Globus pallidus (tissue), 1 donor: ENCODE measurements at places on chromosomes 2 and 18.
A peak's percentile ranks its signal among the peaks of the same experiment; 100 is the strongest.

DNA sequence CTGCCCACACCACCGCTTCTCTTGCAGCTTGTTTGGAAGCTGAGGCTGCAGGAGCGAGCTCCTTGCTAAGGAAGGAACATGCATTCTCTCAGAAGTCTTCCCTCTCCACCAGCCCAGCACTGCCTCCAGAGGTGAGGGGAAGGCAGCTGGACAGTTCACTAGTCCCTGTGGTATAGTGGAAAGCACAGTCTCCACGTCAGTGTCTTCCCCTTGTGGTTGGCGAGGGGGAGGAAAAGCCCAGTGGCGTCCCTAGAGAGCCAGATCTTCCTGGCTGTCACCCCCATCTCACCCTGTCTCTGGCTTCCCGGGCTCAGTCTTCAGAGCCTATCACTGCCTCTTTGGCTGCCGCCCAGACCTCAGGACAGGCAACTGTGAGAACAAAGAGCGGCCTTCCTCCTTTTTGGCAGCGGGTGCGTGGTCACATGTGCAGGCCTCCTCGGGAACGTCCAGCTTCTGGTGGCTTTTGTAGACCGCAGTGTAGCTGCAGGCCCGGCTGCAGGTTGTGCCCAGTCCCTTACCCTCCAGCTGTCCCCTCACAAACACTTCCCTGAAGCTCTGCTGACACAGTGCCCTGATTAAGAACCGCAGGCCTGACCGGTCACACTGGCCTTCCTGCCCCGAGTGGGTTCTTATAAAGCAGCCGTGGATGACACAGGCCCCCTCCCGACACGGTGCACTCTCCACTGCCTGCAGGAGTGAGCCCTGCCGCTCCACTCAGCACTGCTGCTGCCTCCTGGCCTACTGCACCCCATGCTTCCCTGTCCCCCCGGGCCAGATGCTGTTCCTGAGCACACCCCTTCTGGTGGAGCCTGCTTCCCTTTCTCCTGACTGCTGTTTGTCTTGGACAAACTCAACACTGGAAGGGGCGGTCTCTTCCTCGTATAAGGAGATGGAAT lies 90.9 kb downstream of the RNF144A start:
- peak; percentile 92 for DNase-seq

GRCh38 chr2:234931371-234931770 lies 20.4 kb upstream of the SH3BP4 start:
- no peak for DNase-seq

GRCh38 chr2:177271981-177272666 lies 7.6 kb upstream of the NFE2L2 start:
- no peak for DNase-seq

DNA sequence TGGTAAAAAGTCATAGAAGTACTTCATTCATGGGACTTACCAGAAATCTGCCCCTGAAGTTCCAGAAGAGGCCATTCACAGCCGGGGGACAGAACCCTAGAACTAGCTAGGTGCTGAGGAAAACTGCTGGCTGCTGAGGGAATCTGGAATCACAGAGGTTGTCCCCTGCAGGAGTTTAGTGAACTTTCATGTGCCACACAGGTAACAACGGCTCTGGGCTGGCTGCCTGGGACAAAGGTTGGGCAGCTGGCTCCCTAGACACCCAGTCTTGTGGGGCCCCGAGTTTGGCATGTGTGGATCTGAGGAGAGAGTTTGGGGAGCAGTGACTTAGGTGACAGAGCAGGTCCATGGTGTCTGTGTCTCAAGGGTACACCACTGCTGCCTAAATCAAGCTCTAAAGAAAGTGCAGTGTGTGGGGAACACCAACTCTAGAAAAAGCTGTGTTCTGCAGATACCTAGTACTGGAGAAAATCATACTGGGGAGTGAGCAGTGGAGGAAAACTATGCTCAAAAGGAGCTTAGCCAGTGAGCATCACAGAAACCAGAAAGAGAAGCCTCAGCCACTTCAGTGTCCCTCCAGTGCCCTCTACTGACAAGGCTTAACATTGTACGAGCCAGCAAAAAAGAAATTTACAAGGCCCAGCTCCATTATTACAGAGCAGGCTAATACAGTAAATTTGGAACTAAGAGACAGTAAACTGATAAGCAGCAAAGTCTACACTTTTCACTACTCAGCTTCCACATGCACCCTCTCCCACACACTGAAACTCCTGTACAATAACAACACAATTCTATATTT lies 15.2 kb downstream of the GALNT3 start:
- no peak for DNase-seq

- no peak for DNase-seq
Measured at GRCh38 chr2:38141501-38141900, 65.5 kb upstream of the CYP1B1 start.

DNA sequence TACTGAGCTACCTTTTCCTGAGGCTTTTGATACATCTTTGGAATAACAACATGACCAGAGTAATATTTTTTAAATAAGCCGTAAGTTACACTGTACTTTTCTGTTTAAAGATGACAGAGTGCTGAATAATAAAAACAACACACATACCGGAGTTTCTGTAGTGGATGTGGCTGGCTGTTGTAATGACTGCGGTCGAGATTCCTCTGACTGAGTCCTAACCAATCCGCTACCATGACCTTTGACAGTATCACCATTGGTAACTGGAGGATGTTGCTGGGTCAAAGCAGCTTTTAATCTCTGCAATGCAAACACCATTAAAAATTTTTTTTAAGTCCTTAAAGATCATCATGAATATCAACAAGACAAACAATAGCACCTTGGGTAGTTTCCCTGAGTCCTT lies 70.7 kb downstream of the ATF2 start:
- DNase-seq, result no peak
